CD8-positive, alpha-beta memory T cell (primary cell): ENCODE measurements at places on chromosomes 16 and 17.

- peak; percentile 93 for DNase-seq
These were observed at the start of gene CDR2L for GRCh38 chr17:74987418-74987908. Gene CDR2L (plus strand): TSS chr17:74987632. CDS start chr17:74988044, 412 bp downstream.

DNA sequence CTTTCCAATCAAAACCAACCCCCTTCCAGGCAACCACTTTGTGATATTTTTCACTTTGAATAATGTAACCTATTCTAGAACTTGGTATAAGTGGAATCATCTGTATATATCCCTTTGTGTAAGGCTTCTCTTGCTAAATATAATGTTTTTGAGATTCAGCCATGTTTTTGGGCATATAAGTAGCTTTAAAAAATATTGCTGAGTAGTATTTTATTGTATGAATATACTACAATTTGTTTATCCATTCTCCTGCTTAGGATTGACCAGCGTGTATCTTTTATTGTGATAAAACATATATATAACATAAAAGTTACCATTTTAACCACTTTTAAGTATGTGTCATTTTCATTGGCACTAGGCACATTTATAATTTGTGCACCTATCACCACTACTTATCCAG is 79.8 kb upstream of the GPR139 start:
- DNase-seq = no peak

GRCh38 chr17:57551321-57552079 is 193.6 kb downstream of the CCDC182 start:
- no peak for DNase-seq

- no peak for DNase-seq
These were observed 392.7 kb downstream of the CPPED1 start for GRCh38 chr16:12410837-12411490.

- DNase-seq = no peak
These were observed 33.6 kb upstream of the ANKFY1 start for GRCh38 chr17:4297351-4297750.

DNA sequence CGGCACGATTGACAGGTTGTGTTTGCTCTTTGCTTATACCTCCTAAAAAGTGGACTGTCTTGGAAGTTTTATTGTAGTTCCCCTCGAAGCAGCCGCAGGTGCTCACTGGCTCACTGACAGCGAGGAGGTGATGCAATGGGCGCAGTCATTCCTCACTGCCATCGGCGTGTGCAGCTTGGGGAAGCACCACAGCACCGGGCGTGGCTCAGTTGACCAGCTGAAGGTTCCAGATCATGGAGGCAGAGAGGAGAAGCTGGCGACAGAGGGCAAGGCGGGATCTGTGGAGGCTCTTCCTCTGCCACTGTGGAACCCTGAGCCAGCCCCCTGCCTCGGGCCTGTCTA is 72.1 kb upstream of the TNRC6C start:
- DNase-seq = no peak

DNA sequence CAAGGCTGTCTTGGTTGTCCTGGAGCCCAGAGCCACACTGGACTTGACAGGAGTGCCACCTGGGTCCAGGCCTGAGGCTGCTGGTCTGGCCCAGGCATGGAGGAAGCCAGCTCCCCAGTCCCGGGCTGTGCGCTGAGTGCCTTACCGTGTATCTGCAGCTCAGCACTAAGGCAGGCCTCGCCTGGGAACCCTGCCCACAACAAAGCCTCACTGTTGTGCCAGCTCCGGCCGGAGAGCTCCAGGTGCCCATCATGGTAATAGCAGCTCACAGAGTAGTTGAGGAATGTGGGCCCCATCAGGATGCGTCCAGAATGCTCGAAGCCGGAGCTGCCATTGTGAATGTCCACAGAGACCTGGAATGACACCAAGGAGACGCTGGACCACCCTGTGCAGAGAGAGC is 72.2 kb downstream of the RMI2 start:
- DNase-seq = no peak
